ENCODE measurements at places on chromosomes 13 and 19. TPM values are rescaled to one million over a fixed set of nuclear protein-coding genes. Genes with fewer than 3 reads are reported as not detected.

Gene RAVER1
- polyA plus RNA-seq, result 51.7 TPM

Gene IGFL2
- not detected for polyA plus RNA-seq

Gene ZNF177
- polyA plus RNA-seq, result 10.2 TPM

Gene PSG3
- not detected for polyA plus RNA-seq

Gene TEX101
- polyA plus RNA-seq, result 1.3 TPM

Gene EMP3
- 24.9 TPM for polyA plus RNA-seq

Gene MYH14
- polyA plus RNA-seq, result 55.9 TPM

Gene ZNF132
- polyA plus RNA-seq, result 2.5 TPM

Gene S1PR4
- not detected for polyA plus RNA-seq
